ENCODE measurements at places on chromosomes 3 and 15.
A peak's percentile ranks its signal among the peaks of the same experiment; 100 is the strongest.

GRCh38 chr3:76646921-76647562 is 392.9 kb upstream of the ROBO2 start:
- no peak for DNase-seq

- DNase-seq: no peak
Observed at GRCh38 chr3:57961828-57962447, 46.3 kb upstream of the FLNB start.

DNA sequence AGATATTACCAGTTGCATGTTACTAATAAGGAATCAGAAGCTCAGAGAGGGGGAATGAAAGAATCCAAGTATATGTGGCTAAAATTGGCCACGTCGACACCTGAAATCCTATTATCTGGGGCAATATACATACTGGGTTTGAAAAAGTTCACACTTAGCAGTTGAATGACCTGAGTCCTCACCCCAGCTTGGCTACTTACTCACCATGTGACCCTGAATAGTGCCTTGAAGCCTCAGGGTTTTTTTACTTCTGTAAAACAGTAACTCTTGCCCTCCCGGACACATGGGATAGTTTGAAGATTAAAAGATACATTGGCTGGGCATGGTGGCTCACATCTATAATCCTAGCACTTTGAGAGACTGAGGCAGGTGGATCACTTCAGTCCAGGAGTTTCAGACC is 342.2 kb upstream of the TPRG1 start:
- DNase-seq: no peak

DNA sequence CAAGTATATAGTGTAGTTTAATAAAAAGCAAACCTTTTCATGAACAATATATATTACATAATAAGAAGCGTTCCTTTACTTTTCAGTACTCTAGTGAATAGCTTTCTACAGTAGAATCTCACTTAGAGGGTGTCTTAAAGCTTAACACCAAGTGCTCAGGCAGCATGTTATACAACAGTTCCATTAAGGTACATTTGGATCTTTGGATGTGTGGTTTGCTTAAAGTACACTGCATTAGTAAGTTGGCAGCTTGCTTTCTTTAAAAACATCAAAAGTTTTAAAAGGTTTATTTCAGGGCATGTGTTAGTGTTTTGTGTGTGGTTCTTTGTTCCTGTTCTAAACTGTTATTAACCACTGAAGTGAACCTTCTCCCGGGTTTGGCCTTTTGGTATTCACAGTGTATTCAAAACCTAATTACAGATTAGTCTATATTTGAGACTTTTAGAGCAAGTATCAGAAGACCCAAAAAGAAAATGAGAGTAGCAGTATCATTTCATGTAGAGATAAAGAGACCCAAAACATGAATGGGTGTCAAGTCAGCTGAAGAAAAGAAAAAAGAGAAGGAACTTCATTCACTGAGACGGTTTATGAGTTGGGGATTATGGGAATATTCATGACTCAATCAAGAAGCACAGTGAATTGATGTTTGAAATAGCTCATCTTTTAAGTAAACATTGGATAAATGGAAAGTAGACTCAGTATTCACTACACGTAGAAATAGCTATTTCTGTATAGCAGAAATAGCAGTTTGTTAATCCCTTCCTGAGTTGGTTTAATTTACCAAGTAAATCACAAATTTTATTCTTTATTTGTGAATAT is 93.9 kb downstream of the OPA1 start:
- no peak for DNase-seq

DNA sequence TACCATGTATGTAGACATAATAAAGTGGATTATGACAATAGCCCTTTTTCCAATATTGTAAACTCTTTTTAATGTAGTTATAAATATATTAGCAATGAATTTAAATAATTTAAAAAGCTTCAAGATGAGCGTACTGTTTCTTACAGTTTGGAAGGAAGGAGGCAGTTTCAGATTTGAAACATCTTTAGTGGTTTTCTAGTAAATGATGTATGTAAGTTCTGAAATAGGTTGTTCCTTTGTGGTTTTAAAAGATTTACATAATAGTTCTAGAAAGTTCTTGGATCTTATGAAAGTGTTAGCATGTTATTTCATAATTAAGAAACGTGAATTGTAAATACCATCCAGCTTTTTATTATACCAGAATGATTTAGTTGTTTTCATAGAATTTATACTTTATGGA is 16.0 kb downstream of the DNAJC19 start:
- DNase-seq: no peak

- no peak for DNase-seq
Observed at GRCh38 chr3:37899101-37899707, 37.5 kb downstream of the CTDSPL start.

DNA sequence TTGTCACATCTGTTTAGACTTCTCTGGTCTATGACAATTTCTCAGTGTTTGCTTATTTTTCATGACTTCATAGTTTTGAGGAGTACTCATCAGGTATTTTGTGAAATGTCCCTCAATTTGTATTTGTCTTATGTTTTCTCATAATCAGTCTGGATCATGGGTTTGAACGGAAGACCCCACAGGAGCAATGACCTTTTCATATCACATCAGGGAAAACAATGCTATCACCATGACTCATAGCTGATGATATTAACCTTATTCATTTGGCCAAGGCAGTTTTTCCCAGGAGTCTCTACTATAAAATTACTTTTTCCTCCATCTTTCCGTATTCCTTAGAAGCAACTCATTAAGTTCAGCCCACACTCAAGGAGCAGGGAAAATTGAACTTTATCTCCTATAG is 32.7 kb downstream of the AADACL2 start:
- no peak for DNase-seq

- DNase-seq: no peak
Observed at GRCh38 chr3:8839607-8840325, 70.4 kb upstream of the OXTR start.

- DNase-seq: no peak
Observed at GRCh38 chr15:87207990-87208580, 1048.5 kb downstream of the NTRK3 start.

GRCh38 chr15:70248116-70249025 is 150.7 kb upstream of the TLE3 start:
- no peak for DNase-seq

GRCh38 chr15:58686286-58686685 is 63.2 kb downstream of the ADAM10 start:
- DNase-seq: no peak

DNA sequence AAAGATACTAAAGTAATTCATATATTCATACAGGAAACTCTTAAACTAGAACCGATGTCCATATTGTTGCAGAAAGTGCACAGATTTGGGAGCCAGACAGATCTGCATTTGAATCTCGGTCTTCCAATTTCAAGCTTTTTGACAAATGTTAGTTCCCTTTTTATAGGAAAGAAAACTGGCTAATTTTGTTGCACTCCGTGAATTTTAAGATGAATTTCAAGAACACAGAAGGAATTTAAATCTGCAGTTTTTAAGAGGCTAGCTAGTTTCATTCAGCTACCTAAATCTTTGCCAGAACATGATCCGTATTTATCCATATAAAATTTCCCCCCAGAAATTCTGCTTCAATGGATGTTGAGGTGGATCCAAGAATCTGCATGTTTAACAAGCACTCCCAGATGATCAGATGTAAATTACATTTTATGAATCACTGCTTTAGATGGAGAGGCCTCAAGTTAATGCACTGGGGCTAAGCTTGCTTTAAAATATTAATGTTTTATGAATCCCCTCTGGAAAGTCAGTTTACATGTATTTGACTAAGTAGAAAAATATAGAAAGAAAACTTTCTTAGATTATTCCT is 1296.3 kb upstream of the CADM2 start:
- no peak for DNase-seq

DNA sequence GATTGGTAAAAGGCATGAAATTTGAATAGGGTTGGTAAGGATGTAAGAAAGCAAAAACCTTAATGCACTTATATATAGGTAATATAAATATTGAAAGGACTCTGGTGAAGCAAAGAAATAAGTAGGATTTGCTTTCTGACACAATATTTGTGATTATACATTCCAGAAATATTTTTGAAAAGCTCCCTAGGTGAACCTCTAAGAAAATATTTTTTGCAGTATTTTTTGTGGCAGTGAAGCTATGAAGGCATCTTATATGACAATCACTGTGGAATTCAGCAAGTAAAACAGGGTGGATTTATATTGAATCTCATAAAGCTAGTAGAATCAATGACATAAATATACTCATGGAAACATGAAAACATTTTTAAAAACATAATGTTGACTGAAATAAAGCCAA is 119.6 kb upstream of the EPHA3 start:
- no peak for DNase-seq

- no peak for DNase-seq
Observed at GRCh38 chr3:101154401-101154800, 161.2 kb upstream of the ABI3BP start.

DNA sequence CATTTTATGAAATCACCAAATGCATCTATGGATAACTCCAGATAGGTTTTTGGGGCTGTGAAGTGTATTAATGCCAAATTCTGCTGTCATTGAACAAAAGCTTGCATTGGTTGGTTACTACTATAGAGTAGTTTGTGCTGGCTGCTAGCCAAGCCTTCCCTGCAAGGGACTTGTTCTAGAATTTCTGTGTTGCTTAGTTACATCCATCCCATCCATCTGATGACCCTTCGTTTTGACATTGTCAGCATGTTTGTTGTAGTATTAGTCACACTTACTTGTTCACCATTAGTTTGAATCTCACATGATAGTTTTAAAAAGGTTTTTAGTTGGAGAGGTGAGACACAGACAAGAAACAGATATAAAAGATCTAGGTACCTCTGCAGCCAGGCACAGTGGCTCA is 7.0 kb upstream of the NIPA2 start:
- no peak for DNase-seq

GRCh38 chr3:151445273-151446001 is 15.4 kb downstream of the IGSF10 start:
- no peak for DNase-seq

- no peak for DNase-seq
Observed at GRCh38 chr3:156311431-156311830, 191.1 kb downstream of the KCNAB1 start.

GRCh38 chr3:96863129-96863740 is 48.8 kb downstream of the EPHA6 start:
- peak; percentile 46 for DNase-seq

DNA sequence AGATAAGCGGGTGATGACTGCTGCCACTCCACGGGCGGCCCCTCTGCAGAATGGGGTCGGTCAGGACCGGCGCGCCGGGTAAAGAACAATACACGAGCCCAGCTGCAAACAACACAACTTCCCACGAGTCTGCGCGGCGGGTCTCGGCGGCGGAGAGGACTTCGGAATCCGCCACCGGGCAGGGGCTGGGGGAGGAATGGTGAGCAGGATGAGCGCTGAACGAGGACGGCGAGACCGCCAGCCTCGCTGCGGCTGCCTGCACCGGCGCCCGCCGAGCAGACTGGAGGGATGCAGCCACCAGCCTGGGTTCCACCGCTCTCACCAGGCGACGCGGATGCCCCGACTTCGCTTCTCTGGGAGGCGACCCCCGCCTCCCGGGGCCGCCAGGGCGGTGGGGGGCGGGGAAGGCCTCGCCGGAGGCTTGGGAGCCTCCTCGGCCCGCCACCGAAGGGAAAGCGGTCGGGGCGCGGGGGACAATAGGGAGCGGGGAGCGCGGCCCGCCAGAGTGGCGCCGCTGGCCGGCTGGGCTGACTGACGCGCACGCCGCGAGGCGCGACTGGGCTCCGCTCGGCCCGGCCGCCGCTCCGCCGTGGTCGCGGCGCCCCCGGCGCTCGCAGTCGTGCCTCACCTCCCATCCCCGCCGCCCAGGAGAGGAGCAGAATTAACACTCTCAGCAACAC is 515 bp downstream of the ADAM10 start:
- DNase-seq: no peak

GRCh38 chr15:71085809-71086208 is 29.5 kb upstream of the THSD4 start:
- no peak for DNase-seq

Data from LNCaP clone FGC (cell line).